ENCODE measurements at places on chromosomes 1 and 21.
A peak's percentile ranks its signal among the peaks of the same experiment; 100 is the strongest.

DNA sequence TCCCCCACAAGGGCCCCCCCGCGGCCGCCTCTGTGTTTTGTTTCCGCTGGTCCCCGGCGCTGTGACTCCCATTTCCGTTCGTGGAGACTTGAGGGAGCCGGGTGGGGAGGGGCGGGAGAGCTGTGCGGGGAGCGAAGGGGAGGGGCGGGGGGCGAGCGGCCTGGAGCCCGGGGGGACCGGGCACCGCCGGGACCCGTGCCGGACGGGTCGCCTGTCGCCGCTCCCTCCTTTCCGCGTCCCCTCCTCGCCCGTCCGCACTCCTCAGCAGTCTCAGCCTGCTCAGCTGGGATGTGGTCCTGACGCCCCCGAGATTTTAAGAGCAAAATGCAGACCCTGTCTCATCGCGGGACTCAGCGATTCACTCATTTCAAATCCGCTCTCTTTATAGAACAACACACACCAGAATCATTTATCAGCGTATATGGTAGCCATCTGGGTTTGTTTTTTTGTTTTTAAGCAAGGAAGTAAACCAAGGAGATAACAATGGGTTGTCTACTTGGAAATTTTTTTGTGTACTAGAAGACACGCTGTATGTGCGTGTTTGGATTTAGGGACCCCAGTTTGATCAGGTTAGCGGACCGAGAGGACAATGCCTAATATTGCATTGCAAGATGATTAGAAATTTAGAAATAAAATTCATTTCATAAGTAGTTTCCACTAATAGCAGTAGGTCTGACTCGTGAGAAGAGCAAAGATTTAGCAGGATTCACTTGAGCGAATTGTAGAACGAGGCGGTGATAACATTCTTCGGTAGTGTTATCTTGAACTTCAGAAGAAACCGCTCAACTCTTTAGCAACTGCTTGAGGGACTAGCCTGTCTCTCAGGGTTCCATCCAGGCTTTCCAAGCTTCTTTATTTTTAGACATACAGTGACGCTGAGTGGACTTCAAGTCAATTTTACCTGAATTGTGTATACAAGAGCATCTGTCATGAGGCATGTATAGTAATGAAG lies 1.1 kb downstream of the GABPA start:
- peak; percentile 72 for DNase-seq

DNA sequence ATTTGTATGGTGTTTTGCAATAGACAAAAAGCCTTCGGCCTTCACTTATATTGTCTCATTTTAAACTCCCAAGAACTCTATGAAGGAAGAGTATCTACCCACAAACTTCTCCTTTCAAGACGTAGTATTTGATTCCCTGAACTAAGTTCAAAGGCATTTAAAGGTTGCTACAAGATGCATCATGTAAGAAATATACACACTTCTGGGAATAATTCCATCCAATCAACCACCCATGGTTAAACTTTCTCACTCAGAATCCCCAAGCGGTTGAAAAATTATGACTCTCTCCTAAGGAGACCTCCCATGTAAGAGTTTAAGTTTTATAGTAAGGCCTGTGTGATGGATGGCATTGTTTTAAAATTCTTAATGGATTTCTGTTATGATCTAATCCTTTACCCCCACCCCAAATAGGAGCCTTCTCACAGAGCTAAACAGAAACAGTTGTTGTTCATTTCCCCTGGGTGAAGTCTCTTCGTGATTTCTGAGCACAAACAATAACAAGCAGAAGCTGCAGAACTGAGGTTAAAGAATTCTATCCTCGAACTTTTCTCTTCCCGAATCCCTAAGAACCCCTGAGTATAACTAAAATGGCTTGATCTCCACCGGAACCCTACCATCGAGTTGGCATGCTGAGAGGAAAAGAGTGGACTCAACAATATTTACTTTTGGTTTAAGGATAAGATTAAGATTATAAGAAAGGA lies 185.0 kb downstream of the TGFBR3 start:
- no peak for DNase-seq

DNA sequence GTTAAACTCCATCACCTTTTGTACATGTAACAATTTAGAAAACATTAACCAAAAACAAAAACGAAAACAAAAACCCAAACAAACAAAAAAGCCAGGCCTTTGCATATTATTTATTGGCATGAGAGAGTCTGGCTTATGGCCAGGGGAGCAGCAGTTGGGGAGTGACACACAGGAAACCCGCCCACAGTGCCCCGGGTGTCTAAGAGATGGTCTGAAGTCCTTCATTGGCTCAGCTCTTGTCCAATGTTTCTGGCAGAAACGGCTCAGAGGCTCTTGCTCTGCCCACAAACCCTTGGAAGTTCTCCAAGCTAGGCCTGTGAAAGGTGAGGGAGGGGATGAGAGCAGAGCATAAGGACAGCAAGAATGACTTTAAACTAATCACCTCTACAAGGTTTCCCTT lies 131.5 kb downstream of the CNIH3 start:
- no peak for DNase-seq

- DNase-seq, result no peak
Measured at GRCh38 chr1:180966744-180967536, 54.2 kb downstream of the KIAA1614 start.

DNA sequence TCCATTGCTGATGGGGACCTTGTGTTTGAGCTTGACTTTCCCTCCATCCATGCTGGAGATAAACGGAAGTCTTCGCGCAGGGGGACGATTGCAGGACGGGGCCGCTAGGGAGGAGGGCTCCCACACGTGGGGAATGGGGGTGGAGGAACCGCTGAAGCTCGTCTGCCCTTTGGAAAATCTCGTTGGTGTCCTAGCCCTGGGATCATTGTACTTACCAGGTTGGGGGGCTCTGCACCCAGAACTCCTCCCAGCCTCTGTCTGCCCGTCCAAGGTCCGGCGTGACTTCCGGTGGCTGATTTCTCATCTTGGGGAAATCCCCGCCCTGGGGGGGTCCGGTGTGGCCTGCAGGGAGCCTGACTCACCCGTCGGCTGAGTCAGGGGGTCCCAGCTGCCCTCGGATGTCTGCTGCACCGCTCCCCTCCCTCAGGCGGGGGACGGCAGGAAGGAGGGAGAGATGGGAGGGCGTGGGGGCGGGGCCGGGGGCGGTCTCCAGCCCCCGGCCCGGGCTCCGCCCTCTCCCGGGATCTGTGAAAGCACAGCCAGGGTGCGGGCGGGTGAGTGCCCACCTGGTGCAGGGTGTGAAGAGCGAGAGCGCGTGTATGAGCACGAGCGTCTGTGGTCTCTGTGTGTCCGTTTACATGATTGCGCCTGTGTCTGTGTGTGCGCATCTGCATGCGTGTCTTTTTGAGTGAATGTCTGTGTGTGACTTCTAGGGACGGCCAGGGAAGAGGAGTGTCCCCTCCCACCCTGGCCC lies 35.8 kb downstream of the PIK3CD start:
- DNase-seq, result peak; percentile 82

- no peak for DNase-seq
Measured at GRCh38 chr1:50697440-50698421, 262.3 kb downstream of the FAF1 start.

DNA sequence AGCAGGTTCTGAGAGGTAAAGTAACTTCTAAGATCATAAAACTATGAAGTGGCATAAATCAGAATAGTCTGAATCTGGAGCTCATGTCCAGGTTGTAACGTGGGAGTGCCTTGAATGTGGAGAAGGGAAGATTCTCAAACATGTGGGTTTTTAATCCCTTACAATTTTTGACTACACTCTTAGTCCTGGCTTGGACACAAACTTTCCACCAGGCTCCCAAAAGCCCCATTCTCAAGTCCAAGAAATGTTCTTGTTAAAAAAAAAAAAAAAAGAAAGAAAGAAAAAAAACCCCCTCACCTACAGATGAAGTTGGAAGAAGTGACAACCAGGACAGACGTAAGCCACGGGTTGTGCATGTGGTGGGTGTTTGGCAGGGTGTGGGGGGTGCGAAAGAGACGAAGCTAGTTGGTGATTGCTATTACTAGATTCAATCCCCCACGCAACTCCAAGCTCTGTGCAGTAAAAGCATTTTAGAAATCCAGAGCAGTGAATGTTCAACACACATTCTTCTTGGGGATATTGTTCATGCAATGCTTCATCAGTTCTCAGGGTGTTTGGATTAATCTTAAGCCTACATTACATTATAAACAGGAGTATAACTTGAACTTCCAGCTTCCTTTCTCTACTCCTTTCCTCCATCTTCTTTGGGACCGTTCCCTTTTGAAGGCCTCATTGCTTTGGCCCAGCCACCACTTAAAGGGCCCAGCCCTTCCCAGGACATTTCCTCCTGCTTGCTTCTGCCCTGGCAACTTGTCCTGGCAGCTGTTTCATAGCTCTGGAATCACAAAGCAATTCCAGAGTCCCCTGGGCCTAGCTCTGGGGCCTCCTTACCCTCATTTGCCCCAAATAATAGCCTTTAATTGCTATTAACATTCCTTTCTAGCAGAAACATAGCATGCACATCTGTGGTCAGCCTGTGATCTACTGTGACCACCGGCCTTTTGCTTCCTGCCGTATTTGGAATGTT lies 41.8 kb downstream of the PHC2 start:
- DNase-seq, result no peak

- no peak for DNase-seq
Measured at GRCh38 chr1:219075121-219075879, 98.4 kb upstream of the LYPLAL1 start.

- DNase-seq, result no peak
Measured at GRCh38 chr1:35570589-35571137, 2.5 kb upstream of the TFAP2E start.

GRCh38 chr1:182703539-182703938 lies 19.2 kb upstream of the RGS8 start:
- DNase-seq, result no peak

DNA sequence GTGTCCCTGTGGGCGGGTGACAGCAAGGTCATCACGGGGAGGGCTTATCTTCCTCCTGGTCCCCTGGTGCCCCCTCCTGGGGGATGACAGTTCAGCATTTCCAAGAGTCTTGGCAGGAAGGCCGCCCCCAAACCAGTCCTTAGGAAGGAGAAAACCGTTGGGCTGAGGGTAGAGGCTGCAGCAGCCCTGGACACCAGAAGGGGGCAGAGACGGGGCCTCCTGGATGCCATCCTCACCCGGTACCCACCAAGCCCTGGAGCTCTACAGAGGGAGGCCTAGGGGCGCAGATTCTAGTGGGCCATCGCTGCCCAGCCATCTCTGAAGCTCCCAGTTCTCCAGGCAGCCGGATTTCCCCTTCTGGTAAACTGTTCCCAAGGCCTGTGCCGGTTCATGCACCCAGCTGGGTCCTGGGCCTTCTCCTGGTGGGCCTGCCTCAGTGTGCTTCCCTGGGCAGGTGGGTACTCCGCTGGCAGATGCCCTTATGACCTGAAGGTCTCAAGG lies 14.8 kb upstream of the ZNF669 start:
- DNase-seq, result no peak

- no peak for DNase-seq
Measured at GRCh38 chr1:236397173-236397759, 3.2 kb downstream of the EDARADD start.

GRCh38 chr1:83920320-83920719 lies 78.6 kb downstream of the TTLL7 start:
- DNase-seq, result no peak

GRCh38 chr1:114499478-114499877 lies 11.5 kb downstream of the TRIM33 start:
- DNase-seq, result no peak

Measured in CD4-positive, alpha-beta T cell treated with Interleukin-15 for 4 hours (primary cell).